ENCODE measurements at places on chromosomes 7 and 10. TPM values are rescaled to one million over a fixed set of nuclear protein-coding genes. Genes with fewer than 3 reads are reported as not detected.

DNA sequence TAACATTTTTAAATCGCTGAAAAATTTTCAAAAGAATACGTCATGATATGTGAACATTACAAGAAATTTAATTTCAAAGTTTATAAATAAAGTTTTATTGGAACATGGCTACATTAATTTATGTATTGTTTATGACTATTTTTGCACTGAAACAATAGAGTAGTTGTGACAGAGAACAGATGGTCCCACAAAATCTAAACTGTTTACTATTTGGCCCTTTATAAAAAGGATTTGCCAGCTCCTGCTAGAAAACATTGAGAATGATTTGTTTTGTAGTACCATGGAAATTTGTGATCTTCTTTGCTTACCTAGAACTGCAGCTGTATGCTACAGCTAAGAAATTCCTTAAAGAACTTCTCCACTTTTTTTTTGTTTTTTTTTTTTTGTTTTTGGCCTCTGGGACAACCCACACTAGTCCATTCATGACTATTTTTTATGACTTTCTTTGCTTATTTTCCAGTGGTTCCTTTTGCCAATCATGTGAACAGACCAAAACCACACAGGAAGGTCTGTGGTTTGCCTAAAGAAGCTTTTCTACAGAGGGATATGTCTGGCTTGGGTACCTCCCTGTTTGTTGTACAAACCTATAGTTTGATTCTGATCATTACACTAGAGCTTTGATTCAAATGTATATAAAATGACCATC is 55.7 kb downstream of the ST7 start:
- DNase-seq: no peak
- no peak overlapping the region for H3K27ac ChIP-seq
- no peaks in the 10 kb centered on the region for H3K36me3 ChIP-seq
- no peaks in the 10 kb centered on the region for H3K27me3 ChIP-seq
- peaks cover 17% of the 10 kb centered on the region for H3K4me1 ChIP-seq

GRCh38 chr7:111362506-111363054 is 199.7 kb downstream of the IMMP2L start:
- H3K4me1 ChIP-seq: no peaks in the 10 kb centered on the region
- no peak for DNase-seq
- no peak overlapping the region for H3K4me3 ChIP-seq
- no peaks in the 10 kb centered on the region for H3K27me3 ChIP-seq

DNA sequence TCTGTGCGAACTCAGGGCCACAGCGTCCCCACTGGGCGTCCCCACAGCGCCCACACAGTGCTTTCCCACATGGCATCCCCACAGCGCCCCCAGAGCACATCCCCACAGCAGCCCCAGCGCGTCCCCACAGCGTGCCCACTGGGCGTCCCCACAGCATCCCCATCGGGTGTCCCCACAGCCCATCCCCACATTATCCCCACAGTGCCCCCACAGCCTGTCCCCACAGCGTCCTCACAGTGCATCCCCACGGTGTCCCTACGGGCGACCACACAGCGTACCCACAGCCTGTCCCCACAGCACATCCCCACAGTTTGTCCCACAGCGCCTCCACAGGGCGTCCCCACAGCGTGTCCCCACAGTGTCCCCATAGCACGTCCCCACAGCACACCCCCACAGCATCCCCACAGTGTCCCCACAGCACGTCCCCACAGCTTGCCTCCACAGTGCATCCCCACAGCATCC is 131.6 kb downstream of the ACTR3B start:
- H3K27ac ChIP-seq: no peak overlapping the region
- no peak for DNase-seq
- no peak overlapping the region for H3K4me3 ChIP-seq
- no peaks in the 10 kb centered on the region for H3K4me1 ChIP-seq
- peaks cover 7% of the 10 kb centered on the region for H3K27me3 ChIP-seq

DNA sequence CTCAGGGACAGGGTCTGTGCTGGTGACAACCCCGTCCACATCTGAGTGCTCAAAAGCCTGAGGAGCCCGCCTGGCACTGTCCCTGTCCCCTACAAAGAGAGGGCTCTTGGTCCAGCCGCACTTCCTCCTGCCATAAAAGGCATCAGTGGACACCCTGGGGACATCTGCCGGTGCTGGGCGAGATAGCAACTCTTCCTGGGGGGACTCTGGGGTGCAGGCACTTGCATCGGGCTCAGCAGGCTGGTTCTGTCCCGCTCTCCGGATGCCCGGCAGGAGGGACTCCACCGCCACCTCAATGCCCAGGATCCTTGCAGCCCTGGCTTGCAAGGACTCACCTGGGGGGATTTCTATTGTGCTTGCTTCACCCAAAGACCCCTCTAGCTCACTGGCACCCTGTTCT is 32.8 kb downstream of the JCAD start:
- peak overlapping the region; percentile 74 for H3K27ac ChIP-seq
- H3K4me1 ChIP-seq: peaks cover 37% of the 10 kb centered on the region
- H3K27me3 ChIP-seq: no peaks in the 10 kb centered on the region
- H3K36me3 ChIP-seq: no peaks in the 10 kb centered on the region
- no peak for DNase-seq

DNA sequence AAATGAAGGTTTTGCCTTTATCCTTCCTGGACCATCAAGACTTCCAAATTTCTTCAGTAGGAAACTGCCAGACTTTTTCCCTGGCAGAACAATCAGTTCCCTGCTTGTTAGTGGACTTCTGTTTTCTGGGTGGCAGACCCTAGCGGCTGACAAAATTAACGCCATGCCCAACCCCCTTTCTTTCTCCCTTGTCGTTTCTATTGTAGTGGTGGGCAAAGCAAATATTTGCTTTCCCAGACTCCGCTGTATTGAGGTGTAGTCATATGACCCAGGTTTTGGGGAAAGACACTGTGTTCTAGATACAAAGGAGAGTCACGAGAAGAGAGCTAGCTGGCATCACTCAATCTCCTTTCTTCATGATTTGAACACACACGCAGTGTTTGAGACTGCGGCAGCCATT is 7.7 kb downstream of the PON2 start:
- no peaks in the 10 kb centered on the region for H3K36me3 ChIP-seq
- no peak for DNase-seq
- peaks cover 9% of the 10 kb centered on the region for H3K4me1 ChIP-seq
- H3K27ac ChIP-seq: no peak overlapping the region

DNA sequence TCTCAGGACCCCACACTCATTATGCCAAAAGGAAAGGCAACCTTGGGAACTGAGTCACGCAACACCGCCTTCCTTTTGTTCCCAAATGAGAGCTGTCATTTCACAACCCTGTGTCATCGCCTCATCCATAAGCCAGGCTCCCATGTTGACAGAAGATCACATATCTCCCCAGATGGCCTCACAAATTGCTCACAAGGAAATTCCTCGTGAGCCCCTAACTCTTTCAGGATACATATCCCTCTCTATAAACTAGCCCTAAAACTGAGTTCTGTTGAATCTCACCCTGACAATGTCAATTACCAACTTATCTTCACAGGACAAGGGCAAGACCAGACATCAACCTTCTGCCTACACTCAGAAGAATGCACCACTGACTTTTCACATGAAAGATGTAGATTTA is 22.6 kb downstream of the CCDC3 start:
- H3K27me3 ChIP-seq: no peaks in the 10 kb centered on the region
- H3K27ac ChIP-seq: no peak overlapping the region
- no peaks in the 10 kb centered on the region for H3K36me3 ChIP-seq
- DNase-seq: no peak
- no peak overlapping the region for H3K4me3 ChIP-seq

GRCh38 chr10:133324198-133324792 is 12.4 kb downstream of the CALY start:
- no peak overlapping the region for H3K4me3 ChIP-seq
- peaks cover 50% of the 10 kb centered on the region for H3K27me3 ChIP-seq
- peak; percentile 82 for DNase-seq
- H3K27ac ChIP-seq: no peak overlapping the region

The CCDC6 gene
- total RNA-seq: 55.7 TPM

The GBX1 gene
- total RNA-seq: not detected

Data from upper lobe of right lung (tissue), 1 donor.